Esophagus muscularis mucosa (tissue), 4 donors: ENCODE measurements at places on chromosomes 7 and 10. TPM values are rescaled to one million over a fixed set of nuclear protein-coding genes. Genes with fewer than 3 reads are reported as not detected.

DNA sequence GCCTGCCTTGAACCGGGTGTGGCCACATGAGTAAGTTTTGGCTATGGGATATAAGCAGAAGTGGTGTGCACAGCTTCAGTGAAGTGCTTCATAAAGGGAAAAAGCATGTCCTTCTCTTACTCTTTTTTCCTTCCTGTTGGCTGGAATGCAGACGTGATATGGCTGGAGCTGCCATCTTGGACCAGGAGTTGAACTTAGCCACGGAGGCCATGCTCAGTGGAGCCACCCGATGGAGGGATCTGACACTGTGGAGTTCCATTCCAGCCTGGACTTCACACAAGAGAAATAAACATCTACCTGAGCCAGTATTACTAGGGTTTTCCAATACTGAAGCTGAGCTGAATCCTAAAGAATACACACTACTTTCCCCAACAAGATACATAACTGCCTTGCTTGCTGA lies 52.3 kb downstream of the CCDC3 start:
- no peaks in the 10 kb centered on the region for H3K4me1 ChIP-seq
- DNase-seq: peak; percentile 77
- H3K4me3 ChIP-seq: no peak overlapping the region
- H3K27me3 ChIP-seq: no peaks in the 10 kb centered on the region

DNA sequence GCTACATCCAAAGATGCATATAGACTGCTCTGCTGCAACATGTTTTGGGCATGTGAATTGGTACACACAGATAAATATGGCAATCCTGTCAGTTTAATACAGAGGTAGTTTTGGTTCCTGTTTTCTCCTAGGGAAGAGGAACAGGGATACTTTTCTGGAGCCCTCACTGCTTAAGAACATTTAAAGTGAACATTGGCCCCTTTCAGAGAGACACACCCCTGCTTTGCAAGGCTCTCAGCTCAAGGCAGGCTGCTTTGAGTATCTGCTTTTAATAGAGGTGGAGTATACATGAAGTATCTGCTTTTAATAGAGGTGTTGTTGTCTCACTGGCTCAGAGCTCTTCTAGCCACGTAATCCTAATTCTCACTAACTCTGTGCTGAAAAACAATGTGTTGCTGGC lies 38.9 kb downstream of the CYP51A1 start:
- no peak overlapping the region for H3K4me3 ChIP-seq
- H3K27ac ChIP-seq: no peak overlapping the region
- no peaks in the 10 kb centered on the region for H3K4me1 ChIP-seq
- no peaks in the 10 kb centered on the region for H3K27me3 ChIP-seq

GRCh38 chr10:74881253-74881884 lies 55.0 kb downstream of the KAT6B start:
- H3K4me1 ChIP-seq: peaks cover 12% of the 10 kb centered on the region
- no peak for DNase-seq
- H3K27me3 ChIP-seq: no peaks in the 10 kb centered on the region
- H3K36me3 ChIP-seq: no peaks in the 10 kb centered on the region

DNA sequence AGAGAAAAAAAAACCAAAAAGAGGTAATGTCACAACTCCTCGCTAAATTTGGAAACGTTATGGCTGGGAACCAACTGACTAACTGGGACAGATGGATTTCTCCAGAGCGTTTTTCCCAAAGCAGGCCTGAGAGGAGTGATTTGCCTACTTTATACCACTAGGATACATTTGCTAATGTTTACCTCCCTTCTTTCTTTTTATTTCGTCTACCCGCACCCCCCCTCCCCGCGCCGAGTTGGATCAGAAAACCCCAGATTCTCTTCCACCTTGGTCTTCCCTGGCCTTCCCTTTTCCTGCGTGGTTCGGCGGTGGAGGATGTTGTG lies 7.2 kb downstream of the CPA2 start:
- peak; percentile 90 for DNase-seq
- no peaks in the 10 kb centered on the region for H3K27me3 ChIP-seq
- peak overlapping the region; percentile 40 for H3K4me3 ChIP-seq

DNA sequence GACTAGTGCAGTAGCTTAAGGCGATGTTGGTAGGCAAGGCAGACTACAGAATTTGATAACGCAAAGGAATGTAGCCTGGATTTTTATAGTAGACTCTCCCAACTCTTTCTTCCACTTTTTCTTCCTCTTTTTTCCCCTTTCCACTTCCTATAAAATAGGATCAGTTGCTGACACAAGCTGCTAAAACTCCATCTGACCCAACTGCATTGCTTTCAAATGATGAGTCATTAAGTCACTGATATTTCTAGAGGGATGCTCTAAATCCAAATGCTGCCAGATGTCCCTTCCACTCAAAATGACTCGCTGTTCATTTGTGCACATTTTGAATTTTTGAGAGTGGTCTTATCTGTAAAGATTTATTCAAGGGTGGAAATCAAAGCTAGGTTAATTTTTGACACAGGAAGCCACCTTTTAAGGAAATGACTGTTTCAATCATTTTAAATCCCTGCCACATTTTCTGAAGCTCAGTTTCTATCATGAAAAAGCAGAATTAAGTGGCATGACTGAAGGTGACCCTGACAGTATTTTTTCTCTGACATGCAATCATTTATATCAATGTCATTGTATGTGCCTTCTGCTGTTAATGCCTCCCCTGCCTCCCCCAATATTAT lies 25.8 kb upstream of the SFMBT2 start:
- H3K4me1 ChIP-seq: peaks cover 12% of the 10 kb centered on the region
- no peak for DNase-seq
- H3K27ac ChIP-seq: no peak overlapping the region

DNA sequence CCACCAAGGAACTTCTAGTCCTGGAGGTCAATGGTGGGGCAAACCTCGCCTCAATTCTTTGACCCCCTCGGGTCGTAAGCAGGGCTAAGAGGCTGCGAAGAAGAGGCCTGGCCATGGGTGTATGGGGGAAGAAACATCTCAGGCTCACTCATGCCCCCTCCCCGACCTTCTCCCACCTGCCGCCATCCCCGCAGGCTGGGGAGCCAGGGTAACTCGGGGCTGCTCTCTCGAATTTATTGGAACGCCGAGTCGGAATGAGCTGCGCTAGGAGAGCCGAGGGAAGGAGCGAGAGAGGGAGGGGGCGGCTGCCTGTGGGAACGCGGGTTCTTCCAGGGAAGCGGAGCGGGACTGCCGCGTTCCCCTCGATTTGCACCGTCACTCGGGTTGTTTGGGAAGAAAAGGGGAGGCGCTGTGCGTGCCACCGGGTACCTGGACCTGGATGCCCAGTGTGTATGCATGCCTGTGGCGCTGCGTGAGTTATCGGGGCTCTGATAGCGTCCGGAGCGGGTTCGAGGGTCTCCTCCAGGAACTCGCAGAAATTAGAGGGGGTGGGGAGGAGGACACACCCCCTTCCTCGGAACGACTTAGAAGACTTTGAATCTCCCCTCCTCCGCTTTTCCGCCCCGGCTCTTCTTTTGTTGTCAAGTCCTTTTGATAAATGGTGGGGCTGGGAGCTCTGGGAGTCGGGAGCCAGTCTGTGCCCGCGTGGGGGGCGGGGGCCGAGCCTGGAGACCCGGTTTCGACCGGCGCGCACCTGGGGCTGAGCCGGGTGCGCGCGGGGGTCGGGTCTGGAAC lies 1.8 kb upstream of the ZNF503 start:
- H3K27ac ChIP-seq: peak overlapping the region; percentile 99
- peaks cover 64% of the 10 kb centered on the region for H3K4me1 ChIP-seq
- peaks cover 18% of the 10 kb centered on the region for H3K36me3 ChIP-seq
- H3K27me3 ChIP-seq: no peaks in the 10 kb centered on the region
- H3K4me3 ChIP-seq: peak overlapping the region; percentile 95

DNA sequence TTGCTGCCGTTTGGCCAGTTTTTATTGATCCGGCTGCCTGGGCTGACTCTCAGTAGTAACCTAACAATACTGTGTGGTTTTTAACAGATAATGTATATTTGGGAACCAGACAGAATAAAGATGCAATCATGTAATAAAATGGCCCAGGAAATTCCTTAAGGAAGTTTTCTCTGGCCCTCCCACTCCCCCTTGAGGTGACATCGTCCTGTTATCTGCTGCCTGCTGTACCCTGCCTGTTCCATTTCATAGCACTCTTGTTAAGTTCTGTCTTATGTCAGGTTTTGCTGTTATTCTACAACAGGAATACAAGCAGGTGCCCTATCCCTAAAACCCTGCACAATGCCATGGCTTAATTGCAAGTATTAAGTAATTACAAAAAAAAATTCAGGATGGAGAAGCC lies 12.5 kb downstream of the ITGB8 start:
- no peaks in the 10 kb centered on the region for H3K36me3 ChIP-seq
- no peak overlapping the region for H3K4me3 ChIP-seq

Gene GPR158
- 0.06 TPM for total RNA-seq

Gene MYOZ1
- 0.29 TPM for total RNA-seq

Gene ATP5F1C
- total RNA-seq: 252 TPM

Gene GIMAP2
- total RNA-seq: 9.7 TPM

Gene TNS3
- total RNA-seq: 52.5 TPM
